Spleen (tissue), 13 donors: ENCODE measurements at places on chromosomes 2 and 18. TPM values are rescaled to one million over a fixed set of nuclear protein-coding genes. Genes with fewer than 3 reads are reported as not detected.

Gene NEU4
- polyA plus RNA-seq = 0.04 TPM

Gene NEMP2
- 1.8 TPM for polyA plus RNA-seq

Gene MOB4
- 23.8 TPM for polyA plus RNA-seq

Gene POTEC
- polyA plus RNA-seq = not detected

Gene KCNS3
- polyA plus RNA-seq = 0.41 TPM

Gene SERPINB3
- 0.05 TPM for polyA plus RNA-seq

Gene CCL20
- 0.74 TPM for polyA plus RNA-seq

Gene IRS1
- 1.2 TPM for polyA plus RNA-seq

Gene PTPRN
- 0.12 TPM for polyA plus RNA-seq

Gene RAB27B
- 0.26 TPM for polyA plus RNA-seq

Gene CCDC178
- polyA plus RNA-seq = 16.0 TPM

Gene L3MBTL4
- polyA plus RNA-seq = 2.1 TPM

Gene NEB
- 3.2 TPM for polyA plus RNA-seq

Gene HDLBP
- 63.3 TPM for polyA plus RNA-seq

Gene PARD3B
- 1.3 TPM for polyA plus RNA-seq

Gene TBR1
- polyA plus RNA-seq = not detected

Gene SLC5A7
- polyA plus RNA-seq = not detected

Gene EN1
- polyA plus RNA-seq = not detected

Gene UBXN2A
- polyA plus RNA-seq = 6.6 TPM

Gene SCG2
- polyA plus RNA-seq = 0.39 TPM

Gene TGFA
- polyA plus RNA-seq = 2.8 TPM

Gene SLC11A1
- polyA plus RNA-seq = 38.6 TPM

Gene SLC9A4
- not detected for polyA plus RNA-seq

Gene ARHGEF33
- 0.18 TPM for polyA plus RNA-seq

Gene ELOA2
- not detected for polyA plus RNA-seq

Gene MYO1B
- polyA plus RNA-seq = 8.3 TPM

Gene AGXT
- polyA plus RNA-seq = 1.5 TPM

Gene MARCHF4
- not detected for polyA plus RNA-seq

Gene SPDYA
- polyA plus RNA-seq = 0.06 TPM

Gene GAL3ST2
- polyA plus RNA-seq = not detected
